ENCODE measurements at places on chromosomes 1 and 21.

GRCh38 chr1:226938903-226939437, 1.1 kb upstream of the COQ8A start:
- DNase-seq, result no peak

- no peak for DNase-seq
These were observed 43.9 kb upstream of the C1orf174 start for GRCh38 chr1:3943806-3944577.

- DNase-seq, result no peak
These were observed 11.7 kb downstream of the IGSF21 start for GRCh38 chr1:18119289-18119688.

DNA sequence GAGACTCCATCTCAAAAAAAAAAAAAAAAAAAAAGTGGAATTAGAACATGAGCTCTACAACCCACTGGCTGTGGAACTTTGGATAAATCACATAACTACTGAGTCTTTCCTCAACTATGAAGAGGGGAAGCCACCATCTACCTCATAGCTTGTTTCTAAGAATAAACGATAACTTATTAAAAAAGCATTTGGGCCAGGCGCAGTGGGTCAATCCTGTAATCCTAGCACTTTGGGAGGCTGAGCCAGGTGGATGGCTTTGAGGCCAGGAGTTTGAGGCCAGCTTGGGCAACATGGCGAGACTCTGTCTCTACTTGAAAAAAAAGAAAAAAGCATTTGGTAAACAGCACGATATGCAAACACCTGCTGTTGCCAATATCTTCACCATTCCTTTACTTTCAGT, 31.8 kb upstream of the MEF2D start:
- DNase-seq, result no peak

DNA sequence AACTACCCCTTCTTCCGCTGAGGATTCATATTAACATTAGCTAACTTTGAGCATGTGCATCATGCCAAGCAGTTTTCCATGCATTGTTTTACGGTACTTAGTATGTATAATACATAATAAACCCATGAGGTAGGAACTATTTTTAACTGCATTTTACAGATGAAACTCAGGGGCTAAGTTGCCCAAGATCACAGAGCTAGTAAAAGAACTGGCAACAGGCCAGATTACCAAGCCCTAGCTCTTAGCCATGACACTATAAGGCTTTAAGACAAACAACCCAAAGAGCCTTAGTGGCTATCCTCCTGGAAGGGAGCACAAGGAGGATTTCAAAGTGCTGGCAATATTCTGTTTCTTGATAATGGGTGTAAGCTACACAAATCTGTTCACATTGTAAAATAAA, 6.1 kb downstream of the AK2 start:
- no peak for DNase-seq

DNA sequence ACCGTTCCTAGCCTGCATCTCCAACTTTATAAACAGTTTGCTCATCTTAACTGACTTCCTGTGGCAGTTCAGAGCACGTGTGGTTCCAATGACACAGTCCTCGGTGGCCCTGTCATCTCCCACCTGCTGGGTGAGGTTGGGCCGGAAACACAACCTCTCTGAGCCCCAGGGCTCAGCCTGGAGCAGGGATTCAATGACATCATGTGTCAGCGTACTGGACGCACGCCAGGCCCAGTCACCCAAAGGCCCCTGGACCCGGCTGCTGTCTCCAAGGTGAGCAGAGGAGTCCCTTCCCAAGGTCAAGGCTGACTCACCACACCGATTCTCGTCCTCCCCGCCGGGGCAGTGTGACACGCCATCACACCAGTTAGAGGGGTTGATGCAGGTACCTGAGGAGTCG, 19.9 kb downstream of the TMPRSS2 start:
- no peak for DNase-seq

DNA sequence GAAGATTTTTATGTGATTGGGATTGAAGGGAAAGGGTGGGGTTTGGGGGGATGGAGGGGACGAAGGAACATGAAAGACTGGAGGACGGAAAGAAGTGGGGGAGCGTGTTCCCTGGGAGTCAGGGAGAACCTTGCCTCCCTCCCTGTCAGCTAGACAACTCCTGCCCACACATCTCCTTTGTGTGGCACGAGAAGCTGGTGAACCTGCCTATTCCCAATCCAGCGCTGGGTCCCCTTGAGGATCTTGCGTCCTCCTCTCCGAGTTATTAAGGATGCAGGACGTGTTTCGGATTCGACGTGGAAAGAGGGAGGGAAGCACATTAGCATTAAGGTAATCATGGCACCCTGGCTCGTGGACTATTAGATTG, 1.4 kb downstream of the LRRC7 start:
- DNase-seq, result no peak

DNA sequence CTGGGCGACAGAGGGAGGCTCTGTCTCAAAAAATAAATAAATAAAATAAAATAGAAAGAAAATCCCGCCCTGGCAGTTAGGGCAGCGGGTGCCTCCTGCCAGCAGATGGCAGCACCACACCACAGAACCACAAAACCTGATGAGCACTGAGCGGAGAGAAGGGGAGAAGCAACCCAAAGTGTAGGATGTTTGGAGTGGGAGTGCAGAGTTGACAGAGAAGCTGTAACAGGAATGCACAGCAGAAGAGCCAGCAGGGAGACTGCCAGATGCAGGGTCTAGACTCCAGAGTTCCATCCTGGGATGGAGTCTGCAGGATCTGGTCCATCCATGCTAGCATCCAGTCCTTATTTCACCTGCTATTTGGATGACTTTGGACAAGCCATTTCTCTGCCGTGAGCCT, 29.7 kb upstream of the KIRREL1 start:
- peak; percentile 89 for DNase-seq

- DNase-seq, result peak; percentile 24
These were observed 43.8 kb upstream of the KCTD3 start for GRCh38 chr1:215523128-215523861.

DNA sequence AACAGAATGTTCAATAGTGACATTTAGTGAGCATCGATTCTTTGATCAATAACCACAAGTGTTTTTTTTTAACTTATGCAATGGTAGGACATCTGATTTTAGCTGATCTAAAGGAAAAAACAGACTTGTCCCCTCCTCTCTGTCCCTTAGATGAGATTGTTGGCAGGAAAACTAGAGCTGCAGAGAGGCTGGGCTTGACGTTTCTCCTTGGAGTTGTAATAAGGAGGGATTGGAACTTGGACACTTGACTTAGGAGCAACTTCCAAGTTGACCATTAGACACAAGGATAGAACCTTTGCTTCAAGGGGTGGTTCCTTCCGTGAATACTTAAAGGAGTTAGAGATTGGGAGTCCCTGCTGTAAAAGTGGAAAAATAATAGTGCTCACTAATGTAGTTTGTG, 49.9 kb downstream of the KAZN start:
- DNase-seq, result no peak

GRCh38 chr1:185291652-185292051, 25.4 kb downstream of the IVNS1ABP start:
- no peak for DNase-seq

DNA sequence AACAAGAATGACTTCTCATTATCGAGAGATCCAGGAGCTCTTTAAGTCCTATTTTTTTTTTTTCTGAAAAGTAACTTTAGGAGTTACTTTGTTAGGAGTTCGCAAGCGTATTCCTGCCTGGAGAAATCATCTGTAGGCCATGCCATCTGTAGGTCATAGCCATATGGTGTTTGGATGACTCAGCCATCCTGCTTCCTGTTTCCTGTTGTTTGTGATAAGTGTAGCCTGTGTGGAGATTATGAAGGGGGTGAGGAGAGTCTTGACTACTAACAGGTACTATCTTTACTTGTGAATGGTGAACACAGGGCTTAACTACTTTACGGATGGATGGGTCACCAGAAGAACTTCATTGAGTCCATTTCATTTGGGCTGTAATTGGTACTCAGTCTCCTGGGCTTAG, 327.2 kb downstream of the PTPRU start:
- no peak for DNase-seq

- DNase-seq, result no peak
These were observed 78.0 kb downstream of the NID1 start for GRCh38 chr1:235986869-235987268.

DNA sequence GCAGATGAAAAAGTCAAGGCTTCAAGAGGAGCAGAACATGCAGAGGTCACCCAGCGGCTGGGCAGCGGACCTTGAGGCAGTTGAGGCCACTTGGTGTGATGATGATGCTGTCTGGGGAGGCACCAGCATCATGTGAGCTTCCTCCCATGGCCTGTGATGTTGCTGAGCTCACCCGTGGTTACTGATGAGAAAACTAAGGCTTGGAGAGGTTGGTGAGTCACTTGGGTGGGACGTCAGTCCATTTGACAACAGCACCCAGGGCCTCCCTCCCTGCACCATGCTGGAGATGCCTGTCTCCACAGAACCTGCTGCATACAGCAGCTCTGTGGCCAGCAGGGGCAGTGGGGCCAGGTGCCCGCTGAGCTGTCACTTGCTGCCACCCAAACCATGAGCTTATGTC, 146.8 kb downstream of the NPHP4 start:
- no peak for DNase-seq

GRCh38 chr1:16082283-16083038, 9.0 kb upstream of the FAM131C start:
- DNase-seq, result no peak

- DNase-seq, result no peak
These were observed 12.7 kb downstream of the GPR3 start for GRCh38 chr1:27405074-27405473.

- no peak for DNase-seq
These were observed 499.6 kb upstream of the C1orf87 start for GRCh38 chr1:60573121-60573520.

DNA sequence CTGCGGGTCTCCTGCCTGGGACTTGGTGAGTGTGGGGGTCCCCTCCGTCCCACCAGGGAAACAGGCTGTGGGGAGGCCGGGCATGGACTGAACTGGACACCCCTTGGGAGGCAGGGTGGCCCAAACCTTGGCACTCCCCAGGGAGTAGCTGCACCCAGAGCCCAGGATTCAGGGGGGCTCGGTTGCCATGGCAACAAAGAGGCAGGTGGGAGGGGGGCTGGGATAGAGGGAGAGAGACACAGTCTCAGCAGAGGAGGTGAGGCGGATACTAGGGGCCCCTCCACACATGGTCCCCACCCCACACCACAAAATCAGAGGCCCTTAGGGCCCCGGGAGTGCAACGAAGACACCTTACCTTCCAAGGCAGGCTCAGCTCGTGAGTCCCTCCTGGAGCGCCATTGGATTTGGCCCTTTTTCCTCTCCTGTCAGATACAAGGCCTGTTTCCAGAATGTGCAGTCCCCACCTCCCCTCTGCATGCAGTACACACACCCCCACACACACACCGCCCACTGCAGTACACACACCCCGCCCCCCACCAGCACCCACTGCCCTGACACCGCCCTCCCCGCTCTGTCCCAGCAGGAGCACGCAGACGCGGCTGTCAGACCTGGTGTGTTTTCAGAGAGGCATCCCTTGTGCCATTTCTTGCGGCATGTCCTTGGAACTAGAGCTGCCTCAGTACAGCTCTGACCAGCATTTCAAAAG, 27.2 kb downstream of the KCNAB2 start:
- no peak for DNase-seq

DNA sequence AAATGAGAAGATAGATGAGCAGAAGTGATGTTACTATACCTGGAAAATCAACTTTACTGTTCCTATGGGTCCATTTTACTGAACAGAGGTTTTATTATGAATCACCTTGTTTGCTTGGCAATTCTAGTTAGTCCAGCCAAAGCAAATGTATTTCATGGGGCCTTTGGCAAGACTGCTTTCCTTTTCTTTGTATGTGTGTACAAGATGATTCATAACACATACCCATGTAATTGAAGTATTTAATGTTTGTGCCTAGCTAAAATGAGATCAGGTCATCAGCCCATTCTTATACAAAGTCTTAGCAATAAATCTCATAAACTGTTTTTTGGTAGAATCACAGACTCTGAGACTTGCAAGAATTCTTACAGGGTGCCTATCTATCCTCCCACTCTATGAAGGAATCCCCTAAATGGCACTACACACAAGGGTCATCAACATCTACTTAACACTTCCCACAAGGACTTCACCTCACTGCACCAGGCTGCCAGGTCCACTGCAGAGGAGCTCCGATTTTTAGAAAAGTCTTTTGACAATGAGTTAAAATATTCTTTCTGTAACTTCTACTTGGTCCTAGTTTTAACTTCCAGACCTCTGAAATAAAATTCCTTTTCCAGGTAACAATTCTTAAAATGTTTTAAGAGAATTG, 58.5 kb downstream of the LPAR3 start:
- no peak for DNase-seq

DNA sequence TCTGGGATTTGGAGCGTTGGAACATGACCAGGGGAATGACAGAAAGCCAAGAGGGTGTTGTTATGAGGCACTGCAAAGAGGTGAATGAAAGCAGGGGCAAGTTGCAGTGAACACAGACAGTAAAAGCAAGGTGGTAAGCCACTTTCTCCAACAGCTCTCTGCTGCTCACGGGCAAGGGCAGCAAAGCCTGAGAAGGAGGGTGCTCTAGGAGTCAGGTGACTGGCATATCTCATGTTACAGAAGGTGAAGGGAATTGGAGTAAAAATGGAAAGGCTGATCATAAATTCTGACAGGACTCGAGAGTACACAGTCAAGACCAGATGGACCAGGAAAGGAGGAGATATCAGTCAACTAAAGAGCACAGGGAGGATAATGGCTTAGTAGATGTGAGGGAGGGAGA, 14.5 kb downstream of the VAV3 start:
- DNase-seq, result no peak

DNA sequence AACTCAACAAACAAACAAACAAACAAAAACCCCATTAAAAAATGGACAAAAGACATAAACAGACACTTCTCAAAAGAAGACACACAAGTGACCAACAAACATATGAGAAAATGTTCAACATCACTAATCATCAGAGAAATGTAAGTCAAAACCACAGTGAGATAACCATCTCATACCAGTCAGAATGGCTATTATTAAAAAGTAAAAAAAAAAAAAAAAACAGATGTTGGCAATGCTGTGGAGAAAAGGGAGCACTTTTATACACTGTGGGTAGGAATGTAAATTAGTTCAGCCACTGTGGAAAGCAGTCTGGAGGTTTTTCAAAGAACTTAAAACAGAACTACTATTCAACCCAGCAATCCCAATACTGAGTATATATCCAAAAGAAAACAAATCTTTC, 94.7 kb downstream of the PLPP3 start:
- DNase-seq, result no peak

DNA sequence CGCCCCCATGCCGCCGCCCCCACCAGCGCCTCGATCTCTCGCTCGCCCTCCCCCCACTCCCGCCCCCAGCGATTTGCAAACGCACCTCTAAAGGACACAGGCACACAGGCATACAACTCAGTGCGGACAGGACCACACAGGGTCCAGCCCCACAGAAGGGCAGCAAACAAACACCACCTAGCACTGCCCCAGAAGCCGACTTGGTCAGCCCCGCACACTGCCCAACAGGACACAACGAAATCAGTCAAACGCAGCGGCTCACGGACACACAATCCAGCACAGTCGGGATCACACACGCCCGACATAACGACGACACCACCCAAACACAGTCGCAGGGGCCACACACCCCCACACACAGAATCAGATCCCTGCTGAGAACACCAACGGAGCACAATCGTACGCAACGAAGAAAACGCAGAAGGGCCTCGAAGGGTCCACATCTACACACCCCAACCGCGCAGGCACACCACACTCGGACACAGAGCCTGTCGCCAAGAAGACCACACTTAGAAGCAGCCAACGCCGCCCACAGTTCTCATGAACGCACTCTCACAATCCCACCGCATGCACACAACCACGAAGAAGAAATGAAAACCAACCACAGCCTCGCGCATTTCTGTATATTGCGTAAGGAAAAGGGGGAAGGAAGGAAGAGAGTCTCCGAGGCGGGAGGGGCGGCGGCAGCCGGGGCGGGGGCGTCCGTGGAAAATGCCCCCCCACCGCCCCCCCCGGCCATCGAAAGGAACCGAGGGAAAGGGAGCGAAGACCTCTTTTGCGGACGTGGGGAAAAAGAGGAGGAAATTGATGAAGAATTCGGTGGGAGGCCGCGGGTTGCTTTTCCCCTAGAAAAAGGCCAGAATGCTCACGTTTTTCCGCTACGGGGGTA, 481 bp downstream of the TAL1 start:
- peak; percentile 3 for DNase-seq
